Stimulated activated naive CD8-positive, alpha-beta T cell treated with anti-CD3 and anti-CD28 coated beads, Interleukin-15, Interleukin-2, amounts not matched to agents 100 U/mL and 50 U/mL, for 24 hours (primary cell): ENCODE measurements at places on chromosomes 4 and X.

DNA sequence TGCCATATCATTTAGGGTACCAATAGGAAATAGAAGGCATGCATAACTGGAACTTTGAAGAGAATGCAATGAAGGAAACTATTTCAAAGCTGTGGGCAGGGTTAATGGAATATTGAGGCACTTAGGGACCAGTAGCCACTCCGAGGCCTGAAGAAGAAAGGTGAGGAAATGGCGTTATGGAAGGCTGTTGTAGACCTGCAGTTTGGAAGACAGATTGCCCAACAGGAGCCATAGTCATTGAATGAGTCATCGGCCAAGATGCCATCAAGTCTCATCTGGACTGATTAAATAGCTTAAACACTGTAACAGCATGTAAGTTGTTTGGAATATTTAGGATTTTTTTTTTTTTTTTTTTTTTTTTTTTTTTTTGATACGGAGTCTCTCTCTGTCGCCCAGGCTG lies 11.6 kb downstream of the CXCL13 start:
- DNase-seq, result no peak

DNA sequence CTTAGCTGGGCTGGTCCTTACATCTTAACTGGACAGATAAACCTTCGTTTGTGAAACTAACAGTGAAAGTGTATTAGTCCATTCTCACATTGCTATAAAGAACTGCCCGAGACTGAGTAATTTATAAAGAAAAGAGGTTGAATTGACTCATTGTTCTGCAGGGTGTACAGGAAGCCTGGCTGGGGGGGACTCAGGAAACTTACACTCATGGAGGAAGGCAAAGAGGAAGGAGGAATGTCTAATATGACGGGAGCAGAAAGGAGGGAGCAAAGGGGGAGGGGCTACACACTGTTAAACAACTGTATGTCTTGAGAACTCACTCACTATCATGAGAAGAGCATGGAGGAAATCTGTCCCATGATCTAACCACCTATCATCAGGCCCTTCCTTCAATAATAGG lies 1566.5 kb upstream of the PCDH7 start:
- DNase-seq, result no peak

DNA sequence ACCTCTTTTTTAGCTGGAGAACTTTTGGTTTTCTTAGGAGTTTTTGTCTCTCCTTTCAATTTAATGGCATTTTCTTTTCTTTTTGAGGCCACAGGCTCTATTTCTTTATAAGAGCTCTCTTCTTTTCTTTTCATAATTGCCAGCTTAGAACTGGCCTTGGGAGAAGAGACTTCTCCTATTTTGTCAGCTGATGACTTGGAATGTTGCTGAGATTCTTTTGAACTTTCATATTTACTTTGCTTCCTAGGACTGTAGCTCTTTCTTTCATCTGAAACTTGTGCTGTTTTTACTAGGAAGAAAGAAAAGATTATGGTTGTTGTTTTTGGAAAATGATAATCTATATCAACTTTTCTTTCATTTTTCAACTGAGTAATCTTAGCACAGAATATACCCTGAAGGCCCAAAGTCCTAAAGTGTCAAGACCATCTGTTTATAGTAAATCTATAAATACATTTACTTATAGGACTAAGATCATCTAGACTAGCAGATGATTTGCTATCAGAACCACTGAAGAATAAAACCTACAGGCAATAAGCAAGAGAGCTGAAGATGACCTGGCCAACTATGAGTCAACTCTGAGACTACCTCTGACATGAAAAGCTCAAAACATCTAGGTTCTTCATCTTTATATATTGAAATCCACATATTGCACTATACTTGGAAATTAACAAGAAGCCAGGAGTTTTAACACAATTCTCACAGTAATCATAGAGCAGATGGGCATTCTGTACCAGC lies 45.6 kb downstream of the RFC1 start:
- DNase-seq, result no peak

DNA sequence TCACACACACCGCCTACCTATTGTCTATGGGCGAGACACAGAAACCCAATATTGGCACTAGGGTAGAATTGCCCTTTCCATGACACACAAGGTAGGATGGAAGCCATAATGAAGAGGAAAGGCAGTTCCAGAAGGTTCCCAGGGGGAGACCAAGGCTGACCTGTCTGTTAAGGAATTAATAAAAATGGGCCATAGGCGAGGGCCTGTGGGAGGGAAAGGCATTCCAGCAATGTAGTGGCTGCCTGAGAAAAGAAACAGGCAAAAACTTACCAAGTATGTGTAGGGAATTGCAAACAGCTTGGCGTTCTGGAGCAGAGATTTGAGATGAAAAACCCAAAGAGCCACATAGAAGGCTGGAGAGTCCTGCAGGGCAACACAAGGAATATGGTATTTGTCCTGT lies 19.1 kb downstream of the MAGED2 start:
- DNase-seq, result no peak

- no peak for DNase-seq
Observed at GRCh38 chr4:144283526-144283925, 143.0 kb upstream of the GYPA start.

DNA sequence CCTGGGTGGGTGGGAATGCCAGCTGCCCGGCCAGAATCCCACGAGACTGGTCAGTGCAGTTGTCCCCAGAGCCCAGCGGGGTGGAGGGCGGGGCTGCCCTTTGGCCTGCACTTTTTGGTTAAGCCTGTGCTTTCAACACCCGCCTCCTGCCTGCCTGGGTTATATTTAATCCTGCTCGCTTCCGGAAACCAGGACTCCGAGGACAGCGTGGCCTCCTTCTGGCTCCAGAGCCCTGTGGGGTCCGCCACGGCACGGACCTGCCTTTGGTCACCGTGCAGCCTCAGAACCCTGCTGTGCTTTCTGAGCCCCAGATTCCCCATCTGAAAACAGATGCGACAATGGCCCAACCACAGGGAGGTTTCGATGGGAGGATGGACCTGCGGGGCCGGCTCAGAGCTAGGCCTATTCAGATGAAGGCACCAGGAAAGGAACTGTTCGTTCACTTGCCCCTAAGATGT lies 29.4 kb upstream of the KIAA0232 start:
- no peak for DNase-seq

DNA sequence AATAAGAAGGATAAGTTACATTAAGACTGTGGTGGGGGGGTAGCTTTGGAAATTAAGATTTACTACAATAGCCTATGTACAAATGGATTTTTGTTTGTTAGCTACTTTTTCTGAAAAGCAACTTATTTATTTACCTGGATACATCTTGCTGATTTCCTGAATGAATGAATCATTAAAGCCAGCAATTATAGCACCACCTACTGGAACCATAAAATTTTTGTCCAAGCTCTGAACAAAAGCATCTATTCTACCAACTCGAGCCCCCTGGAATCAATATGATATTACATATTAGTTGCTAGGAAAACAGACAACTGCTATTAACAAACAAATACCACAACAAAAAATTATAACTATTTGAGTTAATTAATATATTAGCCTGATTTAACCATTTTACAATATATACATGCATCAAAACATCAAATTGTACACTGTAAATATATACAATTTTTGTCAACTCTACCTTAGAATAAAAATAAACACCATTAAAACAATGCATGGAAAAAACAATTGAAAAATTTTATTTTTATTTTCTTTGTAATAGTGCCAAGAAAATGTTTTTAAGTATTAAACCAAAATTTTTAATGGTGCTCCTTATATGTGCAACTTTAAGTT lies 15.3 kb downstream of the SEPSECS start:
- no peak for DNase-seq

GRCh38 chr4:136863756-136864155 lies 668.5 kb downstream of the PCDH18 start:
- no peak for DNase-seq

DNA sequence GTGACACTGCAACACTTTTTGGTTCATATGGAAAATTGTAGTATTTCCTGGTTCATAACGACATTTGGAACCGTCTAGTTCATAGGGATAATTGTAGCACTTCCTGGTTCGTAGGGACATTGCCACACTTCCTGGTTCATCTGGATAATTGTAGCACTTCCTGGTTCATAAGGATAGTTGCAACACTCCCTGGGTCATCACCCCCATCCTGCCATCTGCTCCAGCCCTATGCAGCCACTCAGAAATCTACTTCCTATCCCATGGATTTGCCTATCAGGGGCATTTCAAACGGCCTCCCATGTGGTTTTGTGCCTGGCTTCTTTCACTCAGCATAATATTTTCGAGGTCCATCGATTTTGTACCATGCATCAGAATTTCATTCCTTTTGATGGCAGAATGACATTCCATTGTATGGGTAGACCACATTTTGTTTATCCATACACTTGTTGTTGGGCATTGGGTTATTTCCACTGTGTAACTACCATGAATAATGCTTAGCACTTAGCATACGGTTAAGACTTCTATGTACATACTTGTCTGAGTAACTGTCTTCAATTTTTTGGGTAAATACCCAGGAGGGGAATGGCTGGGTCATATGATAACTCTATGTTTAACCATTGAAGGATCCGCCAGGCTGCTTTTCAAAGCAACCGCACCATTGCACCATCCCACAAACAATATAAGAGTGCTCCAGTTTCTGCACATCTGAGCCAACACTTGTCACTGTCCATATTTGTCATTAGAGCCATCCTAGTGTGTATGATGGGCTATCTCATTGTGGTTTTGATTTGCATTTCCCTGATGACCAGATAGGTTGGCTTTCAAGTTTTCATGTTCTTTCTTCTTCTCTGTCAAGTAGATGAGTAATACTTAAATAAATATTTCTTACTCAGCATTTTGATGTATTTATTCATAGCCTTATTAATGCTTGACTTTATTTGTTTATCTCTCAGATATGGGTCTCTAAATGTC lies 58.3 kb upstream of the CD99 start:
- no peak for DNase-seq

DNA sequence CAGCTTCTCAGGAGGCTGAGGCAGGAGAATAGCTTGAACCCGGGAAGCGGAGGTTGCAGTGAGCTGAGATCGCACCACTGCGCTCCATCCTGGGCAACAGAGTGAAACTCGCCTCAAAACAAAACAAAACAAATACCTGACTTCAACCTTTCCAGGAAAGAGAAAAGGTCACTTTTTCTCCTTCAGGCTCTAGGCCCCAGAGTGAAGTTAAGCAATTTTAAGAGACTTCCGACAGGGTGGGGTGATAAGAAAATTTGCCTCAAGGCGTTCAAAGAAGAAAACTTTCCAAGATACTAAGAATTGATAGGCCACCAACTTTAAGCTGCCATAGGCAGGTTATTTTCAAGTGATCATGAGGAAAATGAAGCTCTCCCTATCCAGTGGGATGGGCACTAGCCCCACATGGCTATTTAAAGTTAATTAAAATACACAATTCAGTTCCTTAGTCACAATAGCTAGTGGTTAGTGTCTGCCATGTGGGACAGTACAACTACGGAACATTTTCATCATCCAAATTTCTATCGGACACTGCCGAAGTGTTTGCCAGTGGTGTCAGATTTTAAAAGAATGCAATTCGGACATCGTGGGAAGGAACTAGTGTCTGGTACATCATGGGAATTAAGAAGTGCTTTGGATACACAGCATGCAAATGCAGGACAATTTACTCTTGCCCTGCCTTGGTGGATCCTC lies 33.0 kb downstream of the SMS start:
- no peak for DNase-seq
